NCI-H1417 treated with DMSO at 0.1 percent for 48 hours (cell line): ENCODE measurements at places on chromosomes 5 and 9.

- no peak for DNase-seq
Observed at GRCh38 chr5:176789873-176790615, 20.3 kb upstream of the UNC5A start.

DNA sequence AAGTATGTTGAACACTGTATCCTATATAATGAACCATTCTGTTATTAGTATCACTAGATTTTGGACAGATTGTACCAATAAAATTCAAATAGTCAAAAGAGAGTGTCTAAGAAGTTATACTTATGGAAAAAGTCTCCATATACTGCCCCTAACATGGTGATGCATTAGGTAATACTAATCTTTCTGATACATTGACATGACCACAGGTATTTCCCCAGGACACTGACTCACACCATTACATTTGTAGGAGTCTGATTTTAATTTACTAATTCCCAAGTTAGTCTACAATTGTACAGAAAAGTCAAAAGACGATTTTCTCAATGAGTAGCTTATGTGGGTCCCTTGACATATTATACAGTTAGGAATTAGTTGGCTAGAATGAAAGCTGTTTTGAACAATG is 593.8 kb downstream of the ISL1 start:
- no peak for DNase-seq

- no peak for DNase-seq
Observed at GRCh38 chr5:139374909-139375308, 8.2 kb downstream of the SLC23A1 start.

- DNase-seq = no peak
Observed at GRCh38 chr5:39599721-39600431, 175.1 kb upstream of the DAB2 start.

- no peak for DNase-seq
Observed at GRCh38 chr9:134895097-134895496, 14.5 kb downstream of the FCN2 start.

- DNase-seq = no peak
Observed at GRCh38 chr9:14822666-14823065, 87.6 kb downstream of the FREM1 start.

GRCh38 chr5:14063138-14063537 is 80.0 kb upstream of the TRIO start:
- no peak for DNase-seq
